Uterus (tissue), 4 donors: ENCODE measurements at places on chromosomes 2 and 18.

DNA sequence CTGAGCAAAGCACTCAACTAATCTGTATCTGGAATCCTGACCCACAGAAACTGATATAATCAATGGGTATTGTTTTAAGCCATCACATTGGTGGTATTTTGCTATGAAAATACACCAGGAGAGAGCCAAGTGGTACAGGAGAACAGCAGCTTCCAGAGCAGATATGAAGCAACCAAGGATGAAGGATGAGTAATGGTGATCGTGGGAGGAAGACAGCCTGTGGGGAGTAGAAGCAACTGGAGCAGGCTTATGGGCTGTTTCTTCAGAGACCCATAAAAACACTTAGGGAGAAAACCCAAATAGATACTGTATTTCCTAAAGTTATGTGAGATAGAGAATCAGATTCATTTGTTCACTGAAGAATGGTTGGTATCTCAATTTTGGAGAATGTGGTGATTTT lies 330.8 kb downstream of the NUP35 start:
- no peak for DNase-seq

GRCh38 chr2:55031505-55031904 lies 18.7 kb downstream of the RTN4 start:
- DNase-seq, result no peak

DNA sequence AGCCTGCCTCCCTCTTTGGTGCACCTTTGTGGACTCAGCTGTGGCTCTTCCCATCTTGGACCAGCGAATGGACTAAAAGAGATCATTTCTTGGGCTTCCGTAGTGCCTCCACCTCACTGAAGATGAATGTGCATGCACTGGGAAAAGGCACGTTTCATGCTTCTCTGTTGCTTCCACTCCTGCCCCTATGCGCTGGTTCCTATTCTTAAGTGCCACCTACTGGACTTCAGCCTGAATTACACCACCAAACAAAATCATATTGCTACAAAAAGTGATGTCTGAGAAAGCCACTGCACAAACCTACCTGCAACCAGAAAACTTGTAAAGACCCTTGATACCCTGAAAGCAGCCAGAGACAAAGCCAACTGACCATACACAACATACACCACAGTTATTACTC lies 695.6 kb downstream of the TSN start:
- no peak for DNase-seq

GRCh38 chr2:54606393-54606958 lies 117.0 kb upstream of the EML6 start:
- no peak for DNase-seq

GRCh38 chr2:29262681-29263260 lies 147.6 kb downstream of the CLIP4 start:
- no peak for DNase-seq

DNA sequence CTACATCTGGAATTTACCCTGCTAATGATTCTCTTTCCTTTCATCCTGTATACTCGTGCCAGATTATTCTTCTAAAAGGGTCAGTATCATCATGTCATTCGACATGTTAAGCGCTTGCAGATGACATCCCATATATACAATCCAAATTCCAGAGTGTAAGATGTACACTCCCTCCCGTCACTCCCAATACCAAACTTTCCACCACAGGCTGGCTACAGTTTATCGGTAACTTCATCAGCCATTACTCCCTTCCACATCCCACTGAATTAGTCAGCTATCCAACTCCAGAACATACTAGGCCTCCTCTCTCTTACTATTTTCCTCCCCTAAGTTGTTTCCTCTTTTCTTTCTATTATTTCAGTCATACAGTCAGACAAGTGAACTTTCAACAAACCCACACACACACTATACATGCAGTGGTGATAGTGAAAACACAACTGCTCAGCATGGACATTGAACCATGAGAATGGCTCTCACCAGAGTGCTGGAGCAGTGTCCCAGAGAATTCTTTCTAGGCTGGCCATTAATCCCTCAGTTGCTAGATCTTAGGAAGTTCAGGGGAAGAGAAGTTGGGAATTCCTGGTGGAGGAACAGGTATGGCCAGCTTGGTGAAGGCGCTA lies 10.6 kb upstream of the NMI start:
- DNase-seq, result no peak

- DNase-seq, result no peak
Observed at GRCh38 chr2:72965016-72965415, 47.7 kb downstream of the EMX1 start.

DNA sequence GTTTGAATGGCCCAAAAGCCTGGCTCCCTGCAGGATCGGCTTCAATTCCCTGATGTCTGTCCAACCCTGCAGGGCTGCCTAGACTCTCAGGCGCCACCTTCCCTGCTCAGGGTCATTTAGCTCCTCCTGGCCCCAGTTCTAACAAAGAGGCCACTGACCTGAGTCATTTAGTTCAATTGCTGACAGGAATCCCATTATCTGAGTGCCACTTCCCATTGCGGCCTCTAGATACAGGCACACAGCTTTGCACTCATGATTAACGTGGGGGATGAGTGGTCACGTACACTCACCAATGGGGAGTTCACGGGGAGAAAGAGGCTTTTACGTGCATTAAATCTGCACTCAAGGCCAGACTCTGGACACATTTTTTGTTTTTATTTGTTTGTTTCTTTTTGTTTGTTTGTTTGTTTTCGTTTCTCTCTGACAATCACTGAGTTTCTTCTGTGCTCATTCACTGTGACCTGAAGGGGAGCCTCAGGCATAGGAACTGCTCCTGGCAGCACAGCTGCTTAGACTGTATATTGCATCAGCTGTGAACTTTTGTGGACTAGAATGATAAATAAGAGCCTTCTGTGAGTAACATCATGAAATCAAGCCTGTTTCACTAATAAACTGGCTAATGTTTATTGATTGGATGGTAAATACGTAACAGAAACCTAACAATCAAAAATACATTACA lies 118.9 kb upstream of the CTNNA2 start:
- no peak for DNase-seq

DNA sequence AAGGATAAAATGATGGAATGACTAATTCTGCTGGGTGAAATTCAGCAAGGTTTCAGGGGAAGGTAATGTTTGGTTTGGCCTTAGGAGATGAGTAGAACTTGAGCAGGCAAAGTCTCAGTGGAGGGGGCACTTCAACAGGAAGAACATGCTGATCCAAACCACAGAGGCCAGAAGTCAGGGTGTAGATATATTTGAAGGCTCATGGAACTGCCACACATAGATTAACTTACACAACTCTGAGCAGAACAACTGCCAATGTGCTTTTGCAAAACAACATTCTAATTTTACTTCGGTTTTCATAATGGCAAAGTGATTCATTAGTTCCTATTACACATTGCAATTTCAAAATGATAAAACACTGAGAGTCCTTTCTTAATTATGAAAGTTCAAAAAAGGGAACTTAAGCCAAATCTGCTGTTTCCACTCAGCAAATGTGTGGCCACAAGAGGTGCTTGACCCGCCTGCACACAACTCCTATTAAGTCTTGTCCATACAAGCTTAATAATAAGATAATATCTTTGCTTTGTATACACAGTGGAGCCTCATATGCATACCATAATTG lies 284.8 kb downstream of the MREG start:
- DNase-seq, result no peak

DNA sequence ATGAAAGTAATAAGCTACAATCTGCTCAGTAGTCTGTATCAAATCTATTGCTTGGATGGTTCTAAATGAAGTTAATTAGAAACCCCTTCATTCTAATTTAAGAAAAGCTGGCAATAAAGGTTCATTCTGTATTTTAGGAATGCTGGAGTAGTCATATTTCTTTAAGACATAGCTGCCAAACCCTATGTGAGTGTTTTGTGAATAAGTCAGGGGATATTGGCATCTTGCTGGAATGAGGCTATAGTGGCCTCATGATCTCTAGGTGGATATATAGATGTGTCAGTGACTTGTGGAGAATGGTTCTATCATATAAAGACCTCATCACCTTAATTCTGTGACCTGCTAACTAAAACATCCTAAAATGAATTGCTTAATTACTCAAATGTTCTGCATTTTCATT lies 196.3 kb downstream of the PDE1A start:
- DNase-seq, result no peak

- DNase-seq, result no peak
Observed at GRCh38 chr2:54048117-54048785, 67.2 kb upstream of the ACYP2 start.

DNA sequence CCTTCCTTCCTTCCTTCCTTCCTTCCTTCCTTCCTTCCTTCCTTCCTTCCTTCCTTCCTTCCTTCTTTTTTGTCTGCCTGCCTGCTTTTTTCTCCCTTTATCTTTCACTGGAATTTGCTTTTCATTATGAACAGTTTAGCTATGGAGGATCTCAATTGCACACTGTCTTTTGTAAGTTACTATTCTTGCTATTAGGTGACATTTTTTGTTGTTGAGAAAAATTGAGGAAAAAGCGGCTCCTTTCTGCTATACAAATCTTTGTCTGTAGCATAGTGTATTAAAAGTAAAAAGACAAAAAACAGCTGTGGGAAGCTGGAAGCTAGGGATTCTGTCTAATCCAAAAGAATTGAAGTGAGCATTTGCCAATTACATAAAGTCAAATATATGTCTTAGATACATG lies 448.7 kb downstream of the DCDC2C start:
- no peak for DNase-seq

GRCh38 chr2:225999692-226000091 lies 600.2 kb downstream of the NYAP2 start:
- no peak for DNase-seq

DNA sequence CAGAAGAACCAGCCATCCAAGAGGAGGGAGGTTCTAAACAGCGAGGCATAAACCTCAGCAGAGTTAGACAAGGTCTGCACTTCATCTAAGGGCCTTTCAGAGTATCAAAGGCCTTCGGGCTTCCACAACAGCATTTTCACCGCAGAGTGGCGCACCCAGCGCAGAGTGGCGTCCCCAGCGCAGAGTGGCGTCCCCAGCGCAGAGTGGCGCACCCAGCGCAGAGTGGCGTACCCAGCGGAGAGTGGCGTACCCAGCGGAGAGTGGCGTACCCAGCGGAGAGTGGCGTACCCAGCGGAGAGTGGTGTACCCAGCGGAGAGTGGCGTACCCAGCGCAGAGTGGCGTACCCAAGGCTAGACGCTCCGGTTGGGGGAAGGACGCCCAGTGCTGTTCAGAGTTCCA lies 137.9 kb downstream of the ZNF516 start:
- DNase-seq, result no peak

DNA sequence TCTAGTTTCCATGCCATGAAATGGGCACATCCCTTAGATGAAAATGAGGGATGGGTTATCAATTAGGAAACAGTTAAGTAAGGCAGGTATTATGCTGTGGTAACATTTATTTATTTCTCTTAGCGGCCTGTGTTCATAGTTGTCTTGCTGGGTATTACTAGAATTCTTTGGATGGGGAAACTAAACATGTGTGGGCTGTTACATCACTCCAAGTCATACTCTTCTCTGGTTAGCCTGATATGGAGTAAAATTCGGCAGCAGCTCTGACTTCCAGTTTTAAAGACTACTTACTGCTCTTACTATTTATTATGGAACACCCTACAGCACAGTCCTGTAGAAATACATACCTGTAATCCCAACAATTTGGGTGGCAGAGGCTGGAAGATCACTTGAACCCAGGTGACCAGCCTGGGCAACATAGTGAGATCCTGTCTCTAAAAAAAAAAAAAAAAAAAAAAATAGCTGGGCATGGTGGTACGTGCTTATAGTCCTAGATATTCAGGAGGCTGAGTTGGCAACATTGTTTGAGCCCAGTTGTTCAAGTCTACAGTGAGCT lies 33.1 kb upstream of the RASGRP3 start:
- no peak for DNase-seq

DNA sequence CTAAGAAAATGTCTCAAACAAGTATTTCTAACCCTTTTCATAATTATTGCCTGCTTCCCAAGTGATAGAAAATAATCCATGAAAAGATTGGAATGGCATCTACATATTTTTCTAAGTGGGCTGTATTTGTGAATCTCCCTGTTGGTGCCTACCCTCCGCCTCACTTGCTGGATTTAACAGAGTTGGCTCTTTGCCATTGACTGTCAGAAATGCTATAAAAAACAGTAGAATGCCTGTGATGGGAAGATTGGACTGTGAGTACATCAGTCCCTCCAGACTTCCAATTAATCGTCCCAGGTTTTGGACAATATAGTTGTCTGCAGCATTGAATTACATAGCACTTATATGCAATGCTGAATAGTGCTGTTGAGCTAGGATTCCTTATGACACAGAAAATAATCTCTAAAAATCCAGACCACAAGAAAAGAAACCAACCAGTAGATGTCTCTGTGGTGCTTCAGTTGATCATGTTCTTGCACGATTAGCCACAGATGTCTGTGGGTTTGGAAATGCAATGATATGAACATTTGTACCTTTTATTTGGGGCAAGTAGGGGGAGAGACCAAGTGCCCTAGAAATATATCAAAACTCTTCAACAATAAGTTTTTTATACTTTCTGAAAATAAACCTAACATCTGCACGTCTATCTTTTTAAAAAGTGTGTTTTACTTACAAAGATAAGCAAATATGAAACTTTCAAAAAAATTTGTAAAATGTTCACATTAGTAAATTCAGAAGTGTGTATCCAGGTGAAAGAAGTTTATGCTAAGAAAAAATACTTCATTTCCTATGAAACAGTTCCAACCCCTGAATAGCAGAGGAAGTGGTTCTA lies 88.5 kb downstream of the DYNAP start:
- no peak for DNase-seq

- no peak for DNase-seq
Observed at GRCh38 chr2:195651046-195651445, 6.0 kb upstream of the SLC39A10 start.

- no peak for DNase-seq
Observed at GRCh38 chr2:121030523-121030922, 254.5 kb downstream of the TFCP2L1 start.

DNA sequence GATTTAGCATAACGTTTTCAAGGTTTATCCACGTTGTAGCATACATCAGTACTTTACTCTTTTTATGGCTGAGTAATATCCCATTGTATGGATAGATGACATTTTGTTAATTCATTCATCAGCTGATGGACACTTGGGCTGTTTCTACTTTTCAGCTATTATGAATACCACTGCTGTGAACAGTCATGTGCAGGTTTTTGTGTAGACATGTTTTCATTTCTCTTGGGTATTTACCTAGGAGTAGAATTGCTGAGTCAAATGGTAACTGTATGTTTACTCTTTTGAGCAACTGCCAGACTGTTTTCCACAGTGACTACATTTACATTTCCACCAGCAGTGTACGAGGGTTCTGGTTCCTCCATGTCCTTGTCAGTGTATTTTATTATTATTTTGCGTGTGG lies 33.9 kb downstream of the COX7A2L start:
- no peak for DNase-seq

- DNase-seq, result no peak
Observed at GRCh38 chr2:179983250-179983932, 23.7 kb downstream of the CWC22 start.

- DNase-seq, result no peak
Observed at GRCh38 chr2:105879803-105880300, 135.1 kb downstream of the NCK2 start.
